ENCODE measurements at places on chromosomes 16 and 17.

GRCh38 chr16:53022374-53022773 is 30.3 kb downstream of the CHD9NB start:
- peak; percentile 75 for DNase-seq

DNA sequence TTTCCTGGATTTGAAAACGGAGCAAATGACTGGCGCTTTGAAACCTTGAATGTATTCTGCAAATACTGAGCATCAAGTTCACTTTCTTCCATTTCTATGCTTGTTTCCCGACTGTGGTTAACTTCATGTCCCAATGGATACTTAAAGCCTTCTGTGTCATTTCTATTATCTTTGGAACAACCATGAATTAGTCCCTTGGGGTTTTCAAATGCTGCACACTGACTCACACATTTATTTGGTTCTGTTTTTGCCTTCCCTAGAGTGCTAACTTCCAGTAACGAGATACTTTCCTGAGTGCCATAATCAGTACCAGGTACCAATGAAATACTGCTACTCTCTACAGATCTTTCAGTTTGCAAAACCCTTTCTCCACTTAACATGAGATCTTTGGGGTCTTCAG is 32.3 kb downstream of the BRCA1 start:
- no peak for DNase-seq

DNA sequence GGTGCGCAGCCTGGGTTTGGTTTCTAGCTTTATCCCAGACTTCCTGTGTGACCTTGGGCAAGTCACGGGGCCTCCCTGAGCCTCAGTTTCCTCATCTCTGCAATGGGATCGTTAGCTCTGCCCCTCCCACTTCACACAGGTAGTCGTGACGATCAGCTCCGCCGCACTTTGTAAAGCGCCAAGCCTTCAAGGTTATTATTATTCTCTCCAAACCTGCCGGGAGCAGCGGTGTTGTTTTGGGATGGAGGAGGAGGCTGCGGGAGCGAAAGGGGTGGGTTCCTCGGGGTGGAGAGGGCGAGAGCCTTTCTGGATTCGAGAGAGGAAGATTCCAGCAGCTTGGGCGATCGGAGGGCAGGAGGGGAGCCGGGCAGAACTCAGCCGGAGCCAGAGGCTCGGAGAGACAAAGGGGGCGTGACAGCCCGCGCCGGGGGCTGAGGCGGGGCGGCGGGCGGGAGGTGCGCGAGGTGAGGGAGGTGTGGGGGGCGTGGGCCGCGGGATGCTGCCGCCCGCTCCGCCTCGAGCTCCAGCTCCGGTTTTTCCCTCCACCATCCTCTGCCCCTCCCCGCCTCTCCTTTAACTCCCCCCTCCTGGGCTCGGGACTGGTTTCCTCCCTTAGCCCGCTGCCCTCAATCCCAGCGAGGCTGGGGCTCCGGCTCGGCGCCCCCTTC is at the start of gene EFNB3:
EFNB3 (plus strand) TSS at position 602 of the 668 bp plus-strand sequence. CDS start 397 bp downstream, outside the sequence.
- no peak for DNase-seq

DNA sequence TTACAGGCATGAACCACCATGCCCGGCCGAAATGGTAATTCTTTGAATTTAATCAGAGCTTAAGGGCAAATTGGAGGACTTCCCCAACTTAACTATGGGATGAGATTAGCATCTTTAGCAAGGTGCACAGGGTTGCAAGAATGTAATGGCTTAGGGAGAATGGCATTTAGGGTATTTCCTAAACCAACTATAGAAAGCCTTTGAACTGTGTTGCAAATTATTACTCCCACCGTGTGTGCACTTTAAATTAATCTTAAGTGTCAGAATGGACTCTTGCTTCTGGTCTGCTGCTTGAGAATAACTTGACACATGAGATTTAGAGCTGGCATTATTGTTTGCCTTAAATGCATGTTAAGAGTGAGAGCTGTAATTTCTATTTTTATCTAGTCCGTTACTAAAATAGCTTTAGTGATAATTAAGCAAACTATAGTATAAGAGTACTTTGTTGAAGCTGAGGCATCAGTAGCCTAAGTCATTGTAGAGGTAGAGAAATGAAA is 59.8 kb downstream of the TUBD1 start:
- peak; percentile 75 for DNase-seq
